GF-D8 (cell line): ENCODE measurements at places on chromosomes 1 and 21.

- no peak for DNase-seq
These were observed 5.9 kb upstream of the TTC22 start for GRCh38 chr1:54806931-54807611.

DNA sequence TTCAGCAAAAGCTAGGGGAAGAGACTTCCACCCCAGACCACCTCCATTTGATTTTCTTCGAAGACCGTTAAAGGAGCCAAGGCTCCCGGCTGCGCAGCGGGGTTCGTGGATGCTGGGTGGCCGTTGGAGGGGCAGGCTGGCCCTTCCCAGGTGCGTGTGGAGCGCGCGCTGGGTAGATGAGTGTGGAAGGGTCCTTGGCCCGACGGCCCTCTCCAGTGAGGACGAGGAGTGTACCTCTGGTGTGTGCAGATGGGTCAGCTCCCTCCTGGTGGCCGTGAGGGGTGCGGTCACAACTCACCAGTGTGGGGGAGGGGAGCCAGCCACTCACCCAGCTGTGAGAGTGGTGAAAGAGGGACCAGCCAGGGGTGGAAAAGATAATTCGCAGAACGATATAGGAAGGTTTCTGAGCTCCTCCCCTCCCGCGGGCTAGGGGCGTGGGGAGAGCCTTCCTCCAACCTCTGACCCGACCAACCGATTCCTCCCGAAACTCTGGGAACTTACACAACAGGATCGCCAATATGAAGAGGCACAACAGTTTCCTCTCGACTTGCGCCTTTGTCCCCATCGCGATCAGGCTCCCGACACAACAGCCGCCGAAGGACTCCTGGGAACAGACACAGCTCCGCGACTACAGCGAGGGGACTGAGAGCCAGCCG is at the start of gene F11R:
Gene F11R, minus strand, starts transcription at position 644 of the 656 bp plus-strand sequence. Its CDS starts 79 bp downstream, at position 565.
- DNase-seq: peak; percentile 81

- no peak for DNase-seq
These were observed 10.8 kb downstream of the MCL1 start for GRCh38 chr1:150568594-150568966.

DNA sequence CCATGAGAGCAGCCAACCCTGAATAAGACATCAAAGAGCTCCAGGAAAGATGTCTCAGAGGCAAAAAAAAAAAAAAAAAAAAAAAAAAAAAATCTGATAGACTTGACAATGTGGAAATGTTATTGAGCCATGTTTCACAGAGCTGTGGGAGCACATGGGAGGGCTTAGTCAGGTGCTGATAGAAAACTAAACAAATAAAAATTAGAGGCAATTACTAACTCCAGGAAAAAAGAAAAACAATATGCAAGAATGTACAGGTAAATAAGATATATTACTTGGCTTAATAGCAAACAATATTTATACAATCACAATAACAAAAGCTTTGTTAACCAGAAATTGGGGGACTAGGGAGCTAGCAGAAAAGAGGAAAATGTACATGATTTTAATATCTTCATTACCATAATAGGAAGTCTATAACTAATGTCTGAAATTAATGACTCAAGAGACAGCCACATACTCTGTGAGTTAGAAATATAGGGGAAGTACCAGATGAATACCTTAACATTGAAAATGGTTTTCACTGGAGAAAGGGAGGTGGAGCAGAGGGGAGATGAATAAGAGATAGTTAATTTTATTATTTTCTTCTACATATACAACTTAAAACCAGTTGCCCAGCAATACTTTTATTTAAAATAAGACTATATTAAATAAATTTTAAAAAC is 16.9 kb upstream of the RGS16 start:
- no peak for DNase-seq

- DNase-seq: no peak
These were observed 672 bp downstream of the POMGNT1 start for GRCh38 chr1:46197560-46197963.

DNA sequence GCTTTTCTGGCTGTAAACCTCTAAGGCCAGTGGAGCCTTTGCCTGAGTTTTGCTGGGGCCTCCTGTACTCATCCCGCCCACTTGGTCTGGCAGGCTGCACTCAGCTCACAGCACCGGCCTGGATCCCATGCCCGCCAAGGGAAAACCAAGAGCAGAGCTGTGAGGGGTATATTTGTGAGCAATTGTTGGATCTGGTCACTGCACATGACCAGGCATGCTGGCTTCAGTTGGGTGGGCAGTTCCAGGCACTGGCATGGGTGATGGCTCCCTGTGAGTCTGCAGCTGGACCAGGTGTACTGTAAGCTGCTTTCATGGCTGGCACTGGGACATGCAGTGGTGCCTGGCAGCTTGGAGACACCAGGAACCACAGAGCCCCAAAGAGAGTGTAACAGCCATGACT is 563.1 kb upstream of the RGS18 start:
- DNase-seq: no peak

DNA sequence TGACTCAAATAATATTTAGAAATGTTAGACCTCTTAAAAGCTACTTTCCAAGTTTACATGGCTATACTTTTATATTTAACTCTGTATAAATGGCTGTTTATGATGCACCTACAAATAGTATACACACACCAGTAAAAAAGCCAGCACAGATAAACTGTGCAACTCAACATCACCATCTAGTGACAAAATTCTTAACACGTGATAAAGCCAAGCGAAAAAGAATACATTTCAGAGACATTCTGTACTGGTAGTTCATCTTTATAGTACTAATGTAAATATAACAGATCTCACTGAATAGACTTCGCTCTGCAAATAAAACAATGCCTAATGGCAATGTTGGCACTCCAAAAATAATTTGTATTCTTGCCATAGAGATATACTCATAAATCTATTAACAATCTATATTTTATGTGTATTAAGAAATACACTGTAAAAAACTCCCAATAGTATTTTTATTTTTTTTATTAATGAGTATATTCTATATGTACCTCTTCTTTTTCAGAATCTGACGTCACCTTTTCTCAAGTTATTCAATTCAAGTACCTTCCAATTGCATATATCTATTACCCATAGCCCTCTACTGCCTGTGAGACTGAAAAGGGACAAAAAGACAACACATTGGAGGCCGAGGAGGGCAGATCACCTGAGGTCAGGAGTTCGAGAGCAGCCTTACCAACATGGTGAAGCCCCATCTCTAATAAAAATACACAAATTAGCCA is 100.2 kb downstream of the DPYD start:
- peak; percentile 11 for DNase-seq

GRCh38 chr21:34782506-34783360 is 113.9 kb downstream of the CLIC6 start:
- no peak for DNase-seq

GRCh38 chr21:31781737-31782136 is 49.8 kb upstream of the SCAF4 start:
- DNase-seq: no peak

GRCh38 chr1:10168912-10169514 is 41.4 kb upstream of the KIF1B start:
- no peak for DNase-seq
